Aorta (tissue), 5 donors: ENCODE measurements at places on chromosomes 3 and 15. TPM values are rescaled to one million over a fixed set of nuclear protein-coding genes. Genes with fewer than 3 reads are reported as not detected.

- no peak overlapping the region for H3K4me3 ChIP-seq
- H3K27me3 ChIP-seq = no peaks in the 10 kb centered on the region
- no peak overlapping the region for H3K27ac ChIP-seq
- peaks cover 9% of the 10 kb centered on the region for H3K36me3 ChIP-seq
- no peaks in the 10 kb centered on the region for H3K4me1 ChIP-seq
- DNase-seq = no peak
Measured at GRCh38 chr3:196268284-196269163, 19.0 kb downstream of the PCYT1A start.

- no peaks in the 10 kb centered on the region for H3K4me1 ChIP-seq
- DNase-seq = no peak
- no peak overlapping the region for H3K4me3 ChIP-seq
- no peaks in the 10 kb centered on the region for H3K27me3 ChIP-seq
- H3K27ac ChIP-seq = no peak overlapping the region
Measured at GRCh38 chr15:91665212-91665611, 188.3 kb upstream of the SLCO3A1 start.

- no peak overlapping the region for H3K4me3 ChIP-seq
- H3K4me1 ChIP-seq = peaks cover 4% of the 10 kb centered on the region
- H3K27me3 ChIP-seq = no peaks in the 10 kb centered on the region
Measured at GRCh38 chr15:51190424-51191068, 95.8 kb upstream of the TNFAIP8L3 start.

DNA sequence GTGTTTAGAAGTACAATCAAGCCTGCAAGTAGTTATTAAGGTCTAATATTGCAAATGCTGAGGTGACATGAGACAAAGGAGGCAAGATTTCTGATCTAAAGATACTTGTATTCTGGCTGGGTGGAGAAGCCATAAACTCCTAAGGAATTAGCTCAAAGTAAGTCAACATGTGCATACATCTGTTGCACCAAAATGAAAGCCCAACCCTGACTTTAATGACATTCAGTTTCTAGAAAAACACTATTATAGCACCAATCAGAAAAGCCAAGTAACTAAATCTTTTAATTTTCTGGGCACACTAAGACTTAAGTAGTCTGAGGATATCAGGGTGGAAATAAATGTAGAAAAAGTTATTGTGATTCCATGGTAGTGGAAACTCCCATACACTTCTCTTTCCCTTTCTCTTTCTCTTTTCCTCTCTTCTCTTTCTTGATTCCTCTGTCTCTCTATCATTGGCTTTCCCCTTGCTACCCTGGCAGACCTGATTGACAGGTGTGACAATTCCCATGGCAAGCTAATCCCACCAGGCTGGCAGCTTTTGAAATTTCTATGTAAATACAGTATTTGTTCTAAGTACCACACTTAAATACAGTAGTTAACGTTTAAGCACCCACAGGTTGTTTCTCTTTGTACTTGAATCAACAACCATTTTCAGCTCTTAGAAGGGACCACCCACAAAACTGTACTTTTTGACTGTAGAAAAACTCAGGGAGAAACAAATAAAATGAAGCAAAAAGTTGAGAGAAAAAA lies 528.4 kb upstream of the SEMA6D start:
- no peak for DNase-seq
- H3K27me3 ChIP-seq = no peaks in the 10 kb centered on the region
- no peaks in the 10 kb centered on the region for H3K4me1 ChIP-seq
- no peak overlapping the region for H3K27ac ChIP-seq
- H3K4me3 ChIP-seq = no peak overlapping the region
- H3K36me3 ChIP-seq = no peaks in the 10 kb centered on the region

Gene SLC9A9
- 45.8 TPM for total RNA-seq

- DNase-seq = no peak
- peaks cover 2% of the 10 kb centered on the region for H3K4me1 ChIP-seq
- H3K4me3 ChIP-seq = no peak overlapping the region
- H3K36me3 ChIP-seq = no peaks in the 10 kb centered on the region
Measured at GRCh38 chr3:106805625-106806024, 571.6 kb upstream of the CCDC54 start.

DNA sequence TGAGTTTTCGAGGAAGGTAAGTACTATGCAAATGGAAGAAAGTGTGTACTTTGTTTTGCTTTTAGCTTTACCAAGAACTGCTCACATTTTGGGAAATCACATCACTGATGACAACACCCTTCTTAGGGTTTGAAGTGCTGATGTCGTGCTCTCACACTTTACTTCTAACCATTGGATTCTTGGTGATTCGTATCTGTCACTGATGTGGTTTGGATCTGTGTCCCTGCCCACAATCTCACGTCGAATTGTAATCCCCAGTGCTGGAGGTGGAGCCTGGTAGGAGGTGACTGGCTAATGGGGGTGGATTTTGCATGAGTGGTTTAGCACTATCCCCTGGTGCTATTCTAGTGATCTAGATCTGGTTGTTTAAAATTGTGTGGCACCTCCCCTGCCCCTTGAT lies 75.4 kb upstream of the RGMA start:
- no peak overlapping the region for H3K4me3 ChIP-seq
- no peaks in the 10 kb centered on the region for H3K36me3 ChIP-seq
- H3K4me1 ChIP-seq = no peaks in the 10 kb centered on the region
- H3K27ac ChIP-seq = no peak overlapping the region

GRCh38 chr3:184796551-184796950 lies 15.4 kb upstream of the VPS8 start:
- H3K4me1 ChIP-seq = no peaks in the 10 kb centered on the region
- H3K27me3 ChIP-seq = no peaks in the 10 kb centered on the region
- H3K4me3 ChIP-seq = no peak overlapping the region
- no peak overlapping the region for H3K27ac ChIP-seq
- no peak for DNase-seq
- H3K36me3 ChIP-seq = no peaks in the 10 kb centered on the region

DNA sequence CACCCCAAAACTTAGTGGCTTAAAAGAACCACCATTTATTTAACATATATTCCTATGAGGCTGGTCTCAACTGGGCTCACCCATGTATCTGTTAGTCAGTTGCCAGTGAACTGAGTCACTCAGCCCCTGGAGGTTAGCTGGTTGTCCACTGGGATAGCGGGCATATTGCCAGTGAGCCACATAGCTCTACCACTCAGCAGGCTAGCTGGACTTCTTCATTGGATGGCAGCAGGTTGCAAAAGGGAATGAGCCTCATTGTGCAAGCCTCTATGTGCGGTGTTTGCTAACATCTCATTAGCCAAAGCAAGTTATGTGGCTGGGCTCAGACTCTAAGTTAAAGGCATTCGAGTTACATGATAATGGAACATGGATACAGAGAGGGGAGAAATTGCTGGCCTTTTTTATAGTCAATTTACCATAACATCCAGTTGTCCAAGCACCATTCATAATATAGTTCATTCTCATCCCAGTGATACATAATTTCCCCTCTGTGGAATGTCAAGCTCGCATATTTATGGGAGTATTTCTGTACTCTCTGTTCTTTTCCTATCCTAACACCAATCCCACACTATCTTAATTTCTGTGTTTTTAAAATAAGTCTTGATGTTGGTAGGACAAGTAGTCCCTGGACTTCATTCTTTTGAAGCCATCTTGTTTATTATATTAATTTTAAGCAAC lies 8.7 kb downstream of the BTD start:
- no peaks in the 10 kb centered on the region for H3K27me3 ChIP-seq
- H3K4me1 ChIP-seq = peaks cover 3% of the 10 kb centered on the region
- H3K27ac ChIP-seq = no peak overlapping the region
- H3K4me3 ChIP-seq = no peak overlapping the region
- no peaks in the 10 kb centered on the region for H3K36me3 ChIP-seq

- no peak overlapping the region for H3K4me3 ChIP-seq
- no peaks in the 10 kb centered on the region for H3K36me3 ChIP-seq
- no peak overlapping the region for H3K27ac ChIP-seq
- H3K27me3 ChIP-seq = no peaks in the 10 kb centered on the region
- DNase-seq = no peak
- H3K4me1 ChIP-seq = no peaks in the 10 kb centered on the region
Measured at GRCh38 chr3:11245276-11245675, 26.9 kb upstream of the ATG7 start.

DNA sequence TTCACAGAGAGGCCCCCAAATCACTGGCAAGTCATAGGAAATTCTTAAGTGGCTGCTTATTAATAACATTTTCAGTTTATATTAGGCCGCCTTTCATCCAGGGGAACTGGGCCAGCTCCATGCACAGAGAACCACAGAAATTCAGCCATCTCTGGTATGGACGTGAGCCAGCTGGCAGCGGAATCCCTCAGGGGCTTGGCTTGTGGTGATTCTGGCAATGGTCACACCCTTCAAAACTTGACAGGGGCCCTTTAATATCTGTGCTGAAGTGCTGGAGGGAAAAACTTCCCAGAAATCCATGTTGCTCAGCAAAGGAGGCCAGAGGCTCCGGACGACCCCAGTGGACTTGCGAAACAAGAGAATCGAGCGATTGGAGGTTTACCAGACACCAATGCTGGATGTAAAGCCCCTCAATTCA lies 11.3 kb downstream of the PRICKLE2 start:
- H3K27me3 ChIP-seq = no peaks in the 10 kb centered on the region
- peak overlapping the region; percentile 63 for H3K4me3 ChIP-seq
- no peak overlapping the region for H3K27ac ChIP-seq
- no peaks in the 10 kb centered on the region for H3K36me3 ChIP-seq
- H3K4me1 ChIP-seq = peaks cover 6% of the 10 kb centered on the region
- DNase-seq = peak; percentile 87

GRCh38 chr3:59542276-59542675 lies 492.5 kb upstream of the CFAP20DC start:
- H3K27me3 ChIP-seq = no peaks in the 10 kb centered on the region
- no peaks in the 10 kb centered on the region for H3K4me1 ChIP-seq
- H3K27ac ChIP-seq = no peak overlapping the region
- no peaks in the 10 kb centered on the region for H3K36me3 ChIP-seq
- H3K4me3 ChIP-seq = no peak overlapping the region
- no peak for DNase-seq

GRCh38 chr3:179421500-179421899 lies 29.8 kb downstream of the GNB4 start:
- no peak for DNase-seq
- no peak overlapping the region for H3K4me3 ChIP-seq
- no peak overlapping the region for H3K27ac ChIP-seq
- no peaks in the 10 kb centered on the region for H3K4me1 ChIP-seq
- no peaks in the 10 kb centered on the region for H3K27me3 ChIP-seq

DNA sequence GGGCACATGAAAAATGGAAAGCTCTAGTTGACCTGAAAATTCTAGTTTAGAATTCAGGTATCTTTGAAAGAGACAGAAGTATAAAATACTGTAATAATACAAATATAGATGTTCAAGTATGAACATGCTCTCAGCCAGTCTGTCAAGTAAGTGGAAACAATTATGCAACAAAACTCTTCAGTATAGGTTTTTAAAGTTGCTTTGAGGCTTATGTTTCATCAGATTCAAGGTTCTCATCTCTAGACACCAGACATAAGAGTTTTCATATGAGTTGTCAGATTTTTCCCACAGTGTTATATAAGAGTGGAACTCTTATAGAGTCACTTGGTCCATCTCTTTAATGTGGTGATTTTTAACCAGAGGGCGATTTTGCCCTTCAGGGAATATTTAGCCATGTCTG lies 22.0 kb downstream of the CMSS1 start:
- no peak for DNase-seq
- H3K36me3 ChIP-seq = no peaks in the 10 kb centered on the region
- no peaks in the 10 kb centered on the region for H3K27me3 ChIP-seq

GRCh38 chr3:122936335-122936734 lies 91.2 kb downstream of the SEMA5B start:
- no peaks in the 10 kb centered on the region for H3K36me3 ChIP-seq
- no peaks in the 10 kb centered on the region for H3K4me1 ChIP-seq
- H3K27ac ChIP-seq = no peak overlapping the region

DNA sequence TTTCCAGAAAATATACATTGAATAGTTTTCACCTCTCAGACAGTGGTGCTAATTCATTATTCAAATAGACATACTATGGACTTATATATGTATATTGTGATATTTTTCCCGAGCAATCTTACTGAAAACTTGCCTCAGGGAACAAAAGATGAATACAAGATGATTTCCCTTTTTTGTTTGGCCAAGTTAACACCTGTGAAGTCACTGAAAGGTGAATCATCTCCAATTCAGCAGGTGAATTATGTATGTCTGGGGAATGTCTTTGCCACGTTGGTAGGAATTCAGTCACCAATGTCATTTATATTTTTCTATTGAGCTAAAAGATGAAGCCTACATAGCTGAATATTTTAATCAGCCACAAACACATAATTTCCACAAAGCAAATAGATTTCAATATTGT lies 88.2 kb downstream of the GPR156 start:
- no peak overlapping the region for H3K27ac ChIP-seq
- H3K4me1 ChIP-seq = no peaks in the 10 kb centered on the region
- DNase-seq = no peak
- H3K36me3 ChIP-seq = no peaks in the 10 kb centered on the region
- H3K27me3 ChIP-seq = no peaks in the 10 kb centered on the region
- no peak overlapping the region for H3K4me3 ChIP-seq

DNA sequence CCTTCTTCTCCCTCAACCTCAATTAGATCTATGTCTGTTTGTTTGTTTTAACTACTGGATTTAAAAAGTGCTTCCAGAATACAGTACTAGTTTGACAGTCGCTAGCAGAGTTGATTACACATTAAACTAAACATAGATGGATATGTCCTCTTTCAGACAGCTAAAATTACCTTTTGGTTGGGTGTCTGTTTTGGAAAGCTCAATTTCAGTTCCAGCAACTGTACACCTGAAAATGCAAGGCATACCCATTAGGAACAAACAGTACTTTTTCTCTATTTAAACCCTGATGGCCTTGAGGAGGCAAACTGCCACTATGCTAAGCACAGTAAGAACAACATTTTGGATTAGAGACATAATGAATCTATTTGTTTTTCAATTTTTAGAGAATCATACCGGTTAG lies 234.4 kb downstream of the UNC13C start:
- DNase-seq = no peak
- no peak overlapping the region for H3K4me3 ChIP-seq
- H3K27ac ChIP-seq = no peak overlapping the region
